ENCODE measurements at places on chromosomes 2 and 18.

DNA sequence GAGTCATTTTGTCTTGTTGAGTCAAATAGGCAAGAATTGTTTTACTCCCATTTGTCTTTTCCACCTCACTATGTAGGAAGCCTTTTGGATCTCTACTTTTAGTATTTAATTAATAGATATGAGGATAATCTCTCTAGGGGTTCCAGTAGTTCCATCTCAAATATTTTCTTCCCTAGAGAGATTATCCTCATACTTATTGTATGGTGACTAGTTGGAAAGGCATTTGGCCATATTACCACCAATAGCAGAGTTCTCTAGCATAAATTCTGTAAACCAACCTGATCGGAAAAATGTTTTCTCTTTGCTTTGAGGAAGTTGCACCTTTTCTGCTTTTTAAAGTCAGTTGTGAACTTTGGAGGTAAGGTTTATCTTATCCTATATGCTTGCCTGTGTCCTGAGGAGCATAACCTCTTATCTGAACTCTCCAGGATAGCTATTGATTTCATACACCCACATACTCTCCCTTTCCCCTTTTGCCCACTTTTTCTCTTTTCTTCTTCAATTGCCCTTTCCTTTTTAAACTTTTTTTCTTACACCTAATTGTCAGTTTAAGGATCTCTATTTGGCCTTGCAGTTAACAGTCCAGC, 100.8 kb downstream of the GALNT1 start:
- no peak for DNase-seq

DNA sequence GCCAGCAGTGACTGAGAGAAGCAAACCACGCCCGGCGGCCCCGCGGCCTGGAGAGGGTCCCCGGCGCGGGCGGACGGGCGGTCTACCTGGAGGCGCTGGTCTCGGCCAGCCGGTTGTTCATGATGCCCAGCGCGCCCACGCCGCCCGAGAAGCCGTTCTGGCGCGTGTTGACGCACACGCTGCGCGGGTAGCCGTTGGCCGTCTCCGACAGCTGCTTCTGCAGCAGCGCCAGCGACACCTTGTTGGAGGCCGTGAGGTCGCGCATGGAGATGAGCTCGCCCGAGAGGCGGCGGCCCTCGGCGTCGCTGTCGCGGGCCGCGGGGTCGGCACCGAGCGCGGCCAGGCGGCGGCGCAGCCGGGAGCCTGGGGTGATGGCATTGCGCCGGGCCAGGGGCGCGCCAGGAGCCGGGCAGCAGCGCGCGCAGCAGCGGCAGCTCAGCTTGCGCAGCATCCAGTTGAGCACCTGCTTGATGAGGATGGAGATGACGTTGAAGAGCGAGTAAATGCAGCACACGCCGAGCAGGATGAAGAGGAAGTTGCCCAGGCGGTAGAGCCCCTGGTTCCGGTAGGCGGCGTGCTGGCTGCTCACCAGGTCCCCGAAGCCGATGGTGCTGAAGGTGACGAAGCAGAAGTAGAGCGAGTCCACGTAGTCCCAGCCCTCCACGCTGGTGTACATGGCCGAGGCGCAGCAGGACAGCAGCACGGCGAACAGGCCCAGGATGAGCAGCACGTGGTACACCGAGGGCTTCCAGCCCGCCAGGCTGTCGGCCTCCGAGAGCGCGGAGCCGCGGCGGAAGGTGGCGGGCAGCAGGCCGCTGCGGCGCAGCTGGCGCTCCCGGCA, 118.1 kb downstream of the MSH2 start:
- DNase-seq: peak; percentile 84

DNA sequence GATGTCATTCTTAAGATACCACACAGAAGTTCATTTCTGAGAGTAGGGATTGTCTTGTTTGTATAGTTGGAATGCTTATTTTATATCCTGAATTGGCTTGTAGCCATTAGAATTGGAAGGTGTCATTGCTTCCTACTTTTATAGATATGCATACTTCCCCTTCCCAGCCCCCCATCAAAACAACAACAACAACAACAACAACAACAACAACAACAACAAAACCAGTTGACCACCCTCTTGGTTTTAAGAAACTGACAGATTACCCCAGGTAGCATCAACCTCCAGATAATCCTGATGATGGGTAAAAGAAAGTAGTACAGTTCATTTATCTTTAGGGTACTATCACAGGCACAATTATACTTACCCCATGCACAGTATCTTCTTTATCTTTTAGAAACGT, 20.0 kb downstream of the PHLPP1 start:
- no peak for DNase-seq

DNA sequence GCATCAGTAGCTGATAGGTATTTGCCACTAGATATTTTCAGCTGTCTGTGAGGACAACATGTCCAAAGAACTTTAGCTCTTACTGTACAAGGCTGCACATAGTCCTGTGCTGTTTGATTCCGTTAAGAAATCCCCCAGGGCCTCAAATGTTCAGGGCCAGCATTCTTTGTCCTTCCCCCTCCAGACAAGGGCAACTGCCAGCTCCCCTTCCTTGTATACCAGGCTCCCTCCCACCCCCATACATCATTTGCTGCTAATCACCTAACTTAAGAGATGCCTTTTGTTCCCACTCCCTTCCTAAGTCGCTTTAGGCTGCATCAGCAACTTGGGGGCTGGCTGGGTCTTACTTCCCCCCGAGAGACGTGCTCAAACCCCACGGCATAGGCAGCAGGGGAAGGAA, 138.7 kb downstream of the CDH20 start:
- DNase-seq: no peak

- peak; percentile 23 for DNase-seq
Observed at GRCh38 chr2:224221455-224221913, 180.4 kb downstream of the FAM124B start.

DNA sequence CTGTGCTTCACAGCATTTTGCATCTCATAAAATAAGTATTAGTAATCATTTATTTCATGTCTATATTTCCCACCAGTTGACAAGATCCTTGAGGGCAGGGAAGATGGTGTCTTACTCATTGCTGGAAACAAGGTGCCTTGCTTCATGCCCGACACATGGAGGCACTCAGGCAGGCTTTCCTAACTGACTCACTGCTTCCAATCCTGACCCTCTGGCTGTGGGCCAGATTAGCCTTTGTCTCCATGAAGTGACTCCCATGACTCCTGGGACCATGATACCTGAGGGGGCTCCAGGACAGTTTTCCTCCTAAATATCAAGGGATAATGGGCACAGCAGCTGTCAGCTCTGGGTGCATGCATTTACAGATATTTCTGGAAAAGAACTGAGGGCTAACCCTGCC, 275.1 kb downstream of the AGPS start:
- DNase-seq: no peak

DNA sequence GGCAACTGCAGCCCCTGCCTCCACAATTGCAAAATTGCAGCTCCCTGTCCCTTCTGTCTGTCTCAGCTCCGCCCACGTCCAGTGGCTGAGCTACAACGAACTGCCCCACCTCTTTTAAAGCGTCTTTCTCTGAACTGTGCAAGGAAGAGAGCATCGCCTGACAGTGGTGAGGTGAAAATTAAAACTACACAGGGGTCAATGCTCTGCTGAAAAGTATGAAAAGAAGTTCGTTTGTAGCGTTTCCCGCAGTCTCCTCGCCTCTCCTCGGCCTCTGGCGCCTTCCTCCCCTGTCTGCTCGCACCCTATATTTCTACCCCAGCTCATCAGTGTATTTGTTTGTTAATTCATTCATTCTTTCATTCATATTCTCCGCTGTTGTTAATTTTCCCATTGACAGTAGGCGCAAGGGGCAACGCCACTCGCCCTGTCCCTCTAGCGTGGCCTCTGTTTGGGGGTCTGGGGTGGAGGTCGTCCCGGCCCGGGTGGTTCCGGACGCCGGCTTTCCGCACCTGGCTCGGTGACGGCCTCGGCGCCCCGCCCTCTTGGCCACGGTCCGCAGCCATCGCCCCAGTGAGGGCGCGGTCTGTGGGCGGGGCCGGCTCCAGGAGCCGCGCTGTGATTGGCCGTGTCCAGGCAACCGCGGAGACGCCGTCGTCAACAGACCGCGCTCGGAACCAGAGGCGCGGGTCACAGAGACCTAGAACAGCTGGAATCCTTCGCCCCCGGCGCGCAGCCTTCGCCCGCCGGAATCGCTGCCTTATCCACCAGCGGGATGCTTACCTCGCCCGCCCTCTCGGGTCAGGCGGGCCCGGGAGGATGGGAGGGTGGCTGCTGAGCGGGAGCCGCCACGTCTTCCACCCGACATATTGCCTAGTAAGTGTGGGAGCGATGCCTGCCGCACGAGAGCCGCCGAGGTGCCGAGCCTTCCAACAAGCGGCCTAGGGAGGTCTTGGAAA, at the start of gene VWA3B:
VWA3B (plus strand) TSS at position 677 of the 956 bp plus-strand sequence. CDS start 5,926 bp downstream, outside the sequence.
- peak; percentile 97 for DNase-seq

- DNase-seq: no peak
Observed at GRCh38 chr2:216652566-216652965, 19.3 kb downstream of the IGFBP2 start.

DNA sequence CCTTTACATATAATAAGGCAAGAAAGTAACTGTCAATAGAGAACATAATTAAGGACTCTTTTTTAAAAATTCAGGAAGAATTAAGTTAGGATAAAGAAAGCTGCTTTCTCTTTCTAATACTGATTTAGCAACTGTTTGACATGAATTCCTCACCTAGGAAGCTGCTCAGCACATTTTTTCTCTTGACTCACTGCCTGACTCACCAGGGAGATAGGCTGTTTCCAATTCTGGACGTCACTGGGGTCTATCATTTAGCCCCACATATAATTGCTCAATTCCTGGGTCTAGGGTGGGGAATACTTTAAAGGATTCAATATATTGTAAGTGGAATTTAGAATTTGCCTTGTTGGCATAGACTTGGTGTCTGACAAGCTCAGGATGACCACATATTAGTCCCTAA, 50.8 kb upstream of the UGP2 start:
- DNase-seq: no peak

DNA sequence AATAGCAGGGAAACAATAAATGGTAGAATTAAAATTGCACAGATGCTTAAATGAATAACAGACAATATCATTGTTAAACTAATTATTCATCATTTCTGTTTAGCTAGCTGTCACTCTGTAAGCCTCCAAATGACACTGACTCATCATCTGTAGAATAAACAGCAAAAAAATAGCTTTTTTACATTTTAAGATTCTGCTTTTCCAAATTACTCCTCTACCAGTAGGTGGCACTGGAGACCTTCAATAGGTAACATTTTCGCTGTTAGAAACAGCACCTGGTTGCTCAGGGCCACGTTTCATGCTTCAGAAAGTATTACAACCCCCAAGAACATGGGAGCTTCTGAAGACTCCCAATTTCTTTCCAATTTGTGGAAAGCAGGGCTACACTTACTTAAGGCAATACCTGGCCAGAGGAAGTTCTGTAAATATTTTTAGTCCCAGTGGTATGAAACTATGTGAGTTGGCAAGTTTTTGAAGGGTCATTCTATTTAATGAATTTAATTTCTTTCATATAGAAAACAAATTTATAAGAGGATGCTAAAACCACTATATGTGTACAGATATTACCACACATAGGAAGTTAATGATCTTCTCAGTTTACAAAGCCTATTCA, 45.4 kb downstream of the TTN start:
- peak; percentile 39 for DNase-seq

GRCh38 chr2:200795028-200795440, 16.7 kb upstream of the BZW1 start:
- DNase-seq: no peak

DNA sequence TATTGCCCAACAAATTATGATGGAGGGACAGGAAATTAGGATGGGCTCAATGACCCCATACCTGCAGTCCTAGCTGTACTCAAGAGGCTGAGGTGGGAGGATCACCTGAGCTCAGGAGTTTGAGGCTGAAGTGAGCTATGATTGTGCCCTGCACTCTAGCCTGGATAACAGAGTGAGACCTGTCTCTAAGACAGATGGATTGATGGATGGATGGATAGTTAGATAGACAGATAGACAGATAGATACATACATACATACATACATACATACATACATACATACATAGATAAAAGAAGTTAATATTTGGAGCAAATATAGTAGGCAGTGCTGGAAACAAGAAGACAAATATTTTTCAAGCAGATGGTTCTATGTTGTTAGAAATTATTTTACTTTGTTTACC, 78.1 kb upstream of the PROKR1 start:
- DNase-seq: no peak

DNA sequence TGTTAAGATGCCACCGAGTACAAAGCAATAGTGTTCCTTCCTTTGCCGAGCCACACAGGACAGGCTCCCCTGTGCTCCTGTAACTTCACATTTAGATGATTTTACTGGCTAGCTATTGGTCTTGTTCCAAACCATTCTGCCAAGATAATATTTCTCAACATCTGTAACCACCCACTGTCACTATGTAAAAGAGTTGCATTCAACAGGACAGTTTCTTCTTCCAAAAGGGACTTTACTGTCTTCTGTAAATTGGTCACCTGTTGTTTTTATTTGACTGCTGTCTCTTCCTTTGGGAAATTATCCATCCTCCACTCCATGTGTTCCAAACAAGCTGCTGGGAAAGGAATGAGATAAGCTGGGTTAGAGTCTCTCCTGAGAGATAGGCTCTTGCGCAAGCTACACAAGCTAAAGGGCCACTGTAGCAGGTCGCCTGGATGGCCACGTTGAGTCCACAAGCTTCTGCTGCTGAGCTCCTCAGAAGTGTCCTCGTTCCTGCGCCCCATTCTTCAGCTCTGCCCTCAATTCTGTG, 14.4 kb upstream of the BZW1 start:
- DNase-seq: no peak

DNA sequence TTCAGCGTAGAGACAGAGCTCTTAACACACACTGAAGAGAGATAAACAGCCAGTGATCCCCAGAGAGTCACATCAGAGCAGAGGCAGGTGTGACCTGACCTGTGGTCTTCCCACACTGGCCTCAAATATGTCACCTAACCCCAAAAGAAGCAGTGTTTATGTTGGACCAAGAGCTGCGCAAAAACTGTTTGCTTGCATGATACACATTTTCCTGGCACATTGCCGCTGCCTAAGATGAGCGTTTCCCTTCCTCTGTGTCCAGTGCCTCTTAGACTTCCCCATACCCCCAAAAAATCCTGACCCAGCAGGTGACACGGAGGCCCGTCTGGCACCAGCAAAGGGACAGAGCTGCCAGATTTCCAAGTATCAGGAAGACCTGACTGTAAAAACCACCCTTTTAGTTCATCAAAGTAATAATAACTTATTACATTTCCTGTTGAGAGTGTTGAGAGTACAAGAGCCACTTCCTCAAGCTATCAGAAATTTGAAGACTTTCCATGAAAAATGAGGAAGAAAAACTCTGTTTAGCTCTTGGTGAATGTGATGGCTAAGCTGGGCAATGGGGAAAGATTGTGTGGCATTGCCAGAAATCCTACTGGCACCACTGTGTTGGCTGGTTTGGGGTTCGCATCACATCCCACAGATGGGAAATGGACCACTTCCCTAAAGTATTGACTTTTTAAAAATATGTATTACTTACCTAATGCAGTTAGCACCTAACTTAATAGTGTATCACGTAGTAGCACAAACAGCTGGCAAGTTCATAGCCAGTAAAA, 6.7 kb downstream of the TNFRSF11A start:
- DNase-seq: no peak
